Cerebellum (tissue), 4 donors: ENCODE measurements at places on chromosomes 5 and 9.

- DNase-seq: no peak
These were observed 503.4 kb downstream of the PDE4D start for GRCh38 chr5:59390074-59390659.

DNA sequence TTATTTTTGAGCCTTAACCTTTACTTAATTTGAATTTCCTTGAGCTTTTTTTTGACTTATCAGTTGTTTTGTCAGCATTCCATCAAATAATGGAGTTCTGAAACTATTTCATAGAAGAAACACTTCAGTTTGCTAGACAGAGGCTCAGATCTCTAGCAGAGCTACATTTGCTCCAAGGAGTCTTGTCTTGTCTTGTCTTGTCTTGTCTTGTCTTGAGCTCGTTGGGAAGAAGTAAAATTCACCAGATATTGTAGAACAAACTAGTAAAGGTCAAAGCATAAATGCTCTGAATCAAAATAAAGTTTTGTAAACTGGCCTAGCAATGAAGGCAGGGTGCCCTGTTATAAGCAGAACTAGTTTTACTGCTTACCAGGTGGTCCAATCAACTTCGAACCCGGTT is 33.5 kb downstream of the RAB24 start:
- DNase-seq: no peak

DNA sequence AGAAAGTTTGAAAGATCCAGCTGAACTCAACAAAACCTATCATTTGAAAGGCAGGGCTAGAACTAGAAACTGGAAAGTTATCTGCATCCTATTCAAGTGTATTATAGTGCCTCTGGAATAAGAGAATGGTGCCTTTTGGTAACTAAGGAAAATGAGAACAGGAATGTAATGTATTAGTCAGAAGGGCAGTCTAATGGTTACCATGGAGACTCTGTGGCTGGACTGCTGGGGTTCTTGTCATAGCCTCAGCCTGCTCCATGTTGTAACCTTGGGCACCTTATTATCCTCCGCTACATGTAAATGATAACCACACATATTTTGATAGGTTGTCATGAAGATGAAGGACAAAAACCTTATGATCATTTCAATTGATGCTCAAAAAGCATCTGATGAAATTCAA is 24.6 kb upstream of the IFNB1 start:
- DNase-seq: no peak

DNA sequence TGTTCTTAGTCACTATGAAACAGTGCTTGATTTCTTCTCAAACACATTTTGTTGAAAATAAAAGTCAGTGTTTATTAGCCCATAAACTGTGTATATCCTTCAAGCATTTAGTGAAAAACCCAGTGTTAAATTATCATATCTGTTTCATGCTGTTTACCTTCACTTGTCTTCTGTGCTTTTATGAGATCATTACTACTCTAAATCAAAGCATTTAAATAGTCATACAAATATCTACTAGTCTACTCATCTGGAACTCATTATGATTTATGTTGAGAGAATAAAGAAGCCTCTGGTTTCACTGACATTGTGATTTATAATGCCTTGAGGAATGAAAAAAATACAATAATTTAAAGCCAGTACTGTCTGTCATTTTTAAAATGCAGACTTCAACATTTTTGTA is 366.5 kb downstream of the SLCO4C1 start:
- no peak for DNase-seq

DNA sequence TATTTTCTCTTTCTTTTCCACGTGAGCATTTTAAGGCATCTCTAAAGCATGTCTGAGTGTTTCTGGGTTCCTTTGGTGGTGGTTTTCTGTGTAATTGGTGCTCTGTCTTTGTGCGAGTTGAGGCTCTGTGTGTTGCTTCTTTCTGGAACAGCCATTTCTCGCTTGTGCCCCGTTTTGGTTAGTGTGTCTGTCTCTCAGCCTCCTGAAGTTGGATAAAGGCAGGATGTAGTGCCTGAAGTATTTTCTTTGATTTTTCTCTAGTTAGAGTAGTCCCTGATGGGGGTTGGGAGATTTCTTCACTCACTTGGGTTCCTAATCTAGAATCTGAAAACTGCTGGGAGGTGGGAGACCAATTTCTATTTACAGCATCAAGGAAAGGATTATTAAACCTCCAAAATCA is 129.7 kb upstream of the TMEM161B start:
- DNase-seq: no peak

DNA sequence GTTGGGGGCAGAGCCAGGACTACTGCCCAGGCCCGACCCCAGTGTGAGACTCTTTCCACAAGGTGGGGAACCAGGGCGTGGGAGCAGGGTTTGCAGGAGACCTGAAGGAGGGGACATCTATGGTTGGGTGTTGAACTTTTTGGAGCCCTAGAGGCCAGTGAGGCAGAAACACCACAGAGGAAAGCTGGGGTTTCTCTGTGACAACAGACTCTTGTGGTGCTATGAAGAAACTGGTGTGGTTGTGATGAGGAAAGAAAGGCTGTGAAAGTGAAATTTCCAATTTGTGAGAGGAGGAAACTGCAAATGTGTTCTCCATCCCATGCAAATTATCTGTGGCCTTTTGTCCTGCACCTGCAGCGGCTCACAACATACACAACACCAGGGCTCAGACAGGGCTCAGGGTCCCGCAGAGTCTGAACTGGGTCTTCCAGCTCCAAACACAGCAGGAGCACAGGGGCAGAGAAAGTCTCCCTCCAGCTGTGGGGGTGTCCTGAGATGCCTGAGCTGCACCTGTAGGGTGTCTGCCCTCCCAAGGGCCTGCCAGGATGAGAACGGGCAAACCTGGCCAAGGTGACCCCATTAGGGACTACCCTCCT is 51.4 kb upstream of the GRHPR start:
- no peak for DNase-seq

GRCh38 chr9:68560071-68560844 is 19.6 kb upstream of the TMEM252 start:
- DNase-seq: no peak

DNA sequence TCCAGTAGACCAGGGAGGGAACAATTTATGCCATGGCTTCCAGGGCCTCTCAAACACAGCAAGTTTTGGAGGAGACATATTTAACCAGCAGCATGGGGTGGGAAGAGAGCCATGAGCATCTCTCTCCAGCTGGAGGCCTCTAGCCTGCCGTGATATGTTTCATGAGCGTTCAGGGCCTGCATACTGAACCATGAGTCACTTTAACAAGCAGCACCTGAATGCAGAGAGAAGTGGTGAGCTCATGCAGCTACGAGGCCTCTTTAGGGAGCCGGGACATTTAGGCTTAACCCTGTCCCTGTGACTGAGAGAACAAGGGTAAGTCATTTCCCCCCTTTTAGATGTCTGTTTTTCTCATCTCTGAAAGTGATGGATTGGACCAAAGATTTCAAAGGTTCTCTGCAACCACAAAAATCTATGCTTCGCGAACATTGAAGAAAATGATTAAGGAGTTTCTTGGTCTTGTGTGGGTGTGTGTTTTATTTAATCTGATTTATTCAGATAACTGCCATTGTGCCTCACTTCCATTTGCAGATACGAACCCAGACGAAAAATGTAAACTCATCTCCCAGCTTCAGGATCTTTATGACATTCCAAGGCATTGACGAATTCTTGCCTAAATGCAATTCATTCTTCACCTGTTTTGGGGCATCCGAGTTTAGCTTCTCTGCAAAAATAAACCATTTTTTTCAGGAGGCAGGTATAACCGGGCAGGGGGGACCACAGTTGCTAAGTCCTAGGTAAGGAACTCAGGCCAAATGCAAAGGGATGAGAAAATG is 157.0 kb downstream of the GABBR2 start:
- DNase-seq: peak; percentile 82

- DNase-seq: no peak
These were observed 148.2 kb downstream of the CAAP1 start for GRCh38 chr9:26744191-26744965.

GRCh38 chr9:128162215-128163026 is 2.4 kb downstream of the BBLN start:
- DNase-seq: peak; percentile 41

DNA sequence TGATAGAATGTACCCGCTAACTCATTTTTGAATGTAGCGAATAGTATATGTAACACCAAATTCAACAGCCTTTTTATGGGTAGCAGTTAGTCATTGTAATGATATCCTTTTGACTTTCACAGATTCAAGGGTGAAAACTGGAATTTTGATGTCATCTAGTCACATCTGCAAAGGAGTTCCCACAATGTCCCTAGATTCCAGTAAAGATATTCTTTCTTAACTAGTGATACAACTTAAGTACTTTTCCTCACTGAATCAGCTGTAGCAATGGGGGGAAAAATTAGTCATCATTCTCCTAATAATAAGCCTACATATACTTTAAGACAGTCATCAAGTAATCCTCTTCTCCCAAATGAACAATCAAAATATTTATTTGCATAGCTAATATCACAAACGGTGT is 11.5 kb upstream of the SSBP2 start:
- no peak for DNase-seq
